ENCODE measurements at places on chromosomes 7 and 10.

- DNase-seq, result no peak
Measured at GRCh38 chr7:77351539-77352004, 64.6 kb downstream of the GSAP start.

DNA sequence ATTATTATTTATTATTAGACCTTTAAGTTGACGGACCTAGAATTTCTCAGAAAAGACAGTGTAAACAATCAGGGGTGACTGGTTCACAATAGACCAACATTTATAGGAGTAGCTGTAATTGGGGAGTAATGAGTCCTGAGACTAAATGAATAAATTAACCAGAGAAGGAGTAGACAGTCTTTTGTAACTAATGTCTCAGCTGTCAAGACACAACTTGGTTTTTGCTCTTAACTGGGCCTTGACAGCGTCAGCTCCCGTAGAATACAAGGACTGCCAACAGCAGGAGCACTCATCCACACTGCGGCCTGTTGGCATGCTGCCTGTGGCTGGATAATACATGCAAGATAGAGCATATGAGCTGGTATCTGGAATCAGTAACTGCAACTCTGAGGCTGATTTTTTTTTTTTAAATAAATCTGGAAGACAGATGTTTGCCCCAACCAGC is 123.9 kb downstream of the CACNA2D1 start:
- no peak for DNase-seq

DNA sequence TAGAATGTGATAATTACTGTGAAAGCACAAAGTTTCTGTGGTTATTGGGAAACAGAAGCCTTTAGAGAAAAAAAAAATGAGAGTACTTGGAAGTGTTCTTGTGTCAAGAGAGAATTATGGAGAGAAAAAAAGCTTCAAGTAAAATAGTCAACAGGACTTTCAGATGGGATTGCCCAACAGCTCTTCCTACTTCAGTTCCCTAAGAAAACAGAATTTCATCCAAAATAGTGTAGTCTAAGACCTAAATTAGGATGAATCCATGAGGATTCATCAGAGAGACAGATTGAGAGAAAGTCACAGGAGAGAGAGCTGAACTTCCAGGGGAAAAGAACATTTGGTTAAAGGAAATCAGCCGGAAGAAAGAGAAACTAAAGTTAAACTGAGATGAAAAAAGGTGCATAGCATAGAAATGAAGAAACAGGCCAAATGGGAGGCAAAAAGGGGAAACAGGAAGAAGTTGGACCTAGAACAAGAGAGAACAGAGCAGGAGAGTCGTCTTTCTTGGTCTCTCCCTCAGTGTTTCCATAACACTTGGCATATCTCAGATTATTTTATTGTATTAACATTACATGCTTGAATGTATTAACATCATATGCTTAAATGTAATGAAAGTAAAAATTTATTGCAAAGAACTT is 2.5 kb downstream of the SCIN start:
- no peak for DNase-seq

- no peak for DNase-seq
Measured at GRCh38 chr7:85564861-85565260, 378.0 kb upstream of the SEMA3D start.

GRCh38 chr7:18352339-18353255 is 143.0 kb upstream of the HDAC9 start:
- no peak for DNase-seq

DNA sequence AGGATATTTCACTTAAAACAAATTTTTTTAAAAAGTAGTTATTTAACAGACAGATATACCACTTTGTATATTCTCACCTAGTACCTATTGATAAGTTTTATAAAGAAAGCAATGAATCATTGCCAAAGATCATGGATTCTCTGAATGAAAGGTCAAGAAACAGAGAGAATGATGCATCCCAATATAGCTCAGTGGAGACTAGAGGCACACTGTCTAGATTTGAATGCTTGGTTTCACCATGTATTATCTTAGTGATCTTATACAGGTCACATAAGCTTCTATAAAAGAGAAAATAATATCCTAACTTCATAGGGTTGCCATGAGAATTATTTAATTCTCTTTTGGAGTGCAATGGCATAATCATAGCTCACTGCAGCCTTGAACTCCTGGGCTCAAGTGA is 87.0 kb upstream of the LRRN3 start:
- DNase-seq, result no peak

Data from HuH-7.5 (cell line).